ENCODE measurements at places on chromosomes 16 and 17.

- peak; percentile 12 for DNase-seq
Measured at GRCh38 chr17:47297661-47298400, 25.9 kb upstream of the EFCAB13 start.

DNA sequence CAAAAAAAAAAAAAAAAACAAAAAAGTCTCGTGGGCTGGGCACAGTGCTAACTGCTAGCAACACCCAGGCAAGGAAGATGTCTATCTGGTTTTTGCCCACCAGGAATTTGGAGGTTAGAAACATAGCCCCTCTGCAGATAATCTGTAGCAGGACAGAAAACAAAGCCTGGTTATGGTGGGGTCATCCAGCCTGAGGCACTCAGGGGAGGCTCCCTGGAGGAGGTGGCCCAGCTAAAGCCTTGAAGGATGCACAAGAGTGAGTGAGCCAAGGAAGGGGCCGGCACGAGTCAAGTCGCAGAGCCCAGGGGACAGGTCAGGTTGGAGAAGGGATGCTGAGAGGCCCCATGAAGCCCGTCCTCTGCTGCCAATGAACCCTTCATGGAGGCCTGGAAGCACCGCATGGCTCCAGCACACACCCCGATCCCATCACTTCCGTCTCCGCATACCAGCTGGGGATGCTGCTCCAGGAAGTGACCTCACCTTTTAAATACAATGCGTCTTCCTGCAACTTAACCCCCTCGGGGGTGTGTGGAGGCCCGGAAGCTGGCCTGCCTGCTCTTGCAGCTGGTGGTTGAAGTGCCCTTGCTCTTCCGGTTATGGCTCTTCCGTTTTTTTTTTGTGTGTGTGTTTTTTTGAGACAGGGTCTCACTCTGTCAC lies 86.5 kb downstream of the ENGASE start:
- DNase-seq: no peak

DNA sequence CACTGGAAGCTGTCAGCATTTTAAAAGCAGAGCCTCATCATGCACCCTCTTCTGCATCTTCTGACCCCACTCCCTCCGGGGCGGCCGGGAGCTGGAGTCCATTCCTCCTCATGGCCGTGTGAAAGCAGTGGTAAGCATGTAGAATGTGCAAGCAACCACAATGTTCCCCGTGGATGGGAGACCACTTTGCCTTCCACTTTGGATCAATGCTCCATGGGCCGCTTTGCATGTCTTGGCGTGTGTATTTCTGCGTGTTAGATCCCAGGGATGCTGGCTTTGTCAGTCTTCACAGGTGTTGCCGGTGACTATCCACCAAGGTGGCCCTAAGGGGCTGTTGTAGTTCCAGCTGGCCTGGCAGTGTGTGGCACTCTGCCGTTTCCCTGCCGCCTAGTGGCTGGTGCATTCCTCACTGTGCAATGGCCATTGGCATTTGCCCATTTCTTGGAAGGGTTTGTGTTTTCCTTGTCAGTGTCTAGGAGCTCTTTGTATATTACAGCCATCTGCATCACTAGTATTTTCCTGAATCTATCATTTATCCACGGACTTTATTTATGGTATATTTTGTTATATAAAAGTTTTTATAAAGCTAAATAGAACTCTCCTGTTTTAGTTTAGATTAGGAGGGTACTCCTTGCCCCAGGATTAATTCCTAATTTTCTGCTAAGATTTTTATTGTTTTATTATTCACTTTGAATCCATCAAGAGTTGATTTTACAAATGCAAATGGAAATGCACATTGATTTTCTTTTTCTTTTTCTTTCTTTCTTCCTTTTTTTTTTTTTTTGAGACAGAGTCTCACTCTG lies 5.8 kb upstream of the ALDH3A1 start:
- peak; percentile 22 for DNase-seq

- no peak for DNase-seq
Measured at GRCh38 chr16:83911290-83911689, 12.4 kb downstream of the MLYCD start.

GRCh38 chr17:2266865-2267228 lies 36.7 kb downstream of the SMG6 start:
- no peak for DNase-seq

DNA sequence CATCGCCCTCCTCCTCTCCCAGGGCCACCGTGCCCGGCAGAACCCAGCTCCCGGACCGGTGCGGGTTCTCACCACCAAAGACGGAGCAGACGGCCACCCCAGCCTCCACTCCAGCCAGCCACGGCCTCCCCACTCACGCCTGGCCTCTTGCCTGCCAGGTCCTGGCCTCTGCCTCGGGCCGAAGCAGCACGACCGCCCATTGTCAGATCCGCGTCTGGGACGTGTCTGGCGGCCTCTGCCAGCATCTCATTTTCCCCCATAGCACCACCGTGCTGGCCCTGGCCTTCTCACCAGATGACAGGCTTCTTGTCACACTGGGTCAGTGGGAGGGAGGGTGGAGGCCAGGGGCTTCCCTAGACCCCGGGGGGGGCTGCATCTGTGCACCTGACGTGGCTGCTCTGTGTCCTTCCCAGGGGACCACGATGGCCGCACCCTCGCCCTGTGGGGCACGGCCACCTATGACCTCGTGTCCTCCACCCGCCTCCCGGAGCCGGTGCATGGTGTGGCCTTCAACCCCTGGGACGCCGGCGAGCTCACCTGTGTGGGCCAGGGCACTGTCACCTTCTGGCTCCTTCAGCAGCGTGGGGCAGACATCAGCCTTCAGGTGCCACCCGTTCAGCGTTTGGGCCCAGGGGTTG lies 6.6 kb upstream of the RHOT2 start:
- no peak for DNase-seq

DNA sequence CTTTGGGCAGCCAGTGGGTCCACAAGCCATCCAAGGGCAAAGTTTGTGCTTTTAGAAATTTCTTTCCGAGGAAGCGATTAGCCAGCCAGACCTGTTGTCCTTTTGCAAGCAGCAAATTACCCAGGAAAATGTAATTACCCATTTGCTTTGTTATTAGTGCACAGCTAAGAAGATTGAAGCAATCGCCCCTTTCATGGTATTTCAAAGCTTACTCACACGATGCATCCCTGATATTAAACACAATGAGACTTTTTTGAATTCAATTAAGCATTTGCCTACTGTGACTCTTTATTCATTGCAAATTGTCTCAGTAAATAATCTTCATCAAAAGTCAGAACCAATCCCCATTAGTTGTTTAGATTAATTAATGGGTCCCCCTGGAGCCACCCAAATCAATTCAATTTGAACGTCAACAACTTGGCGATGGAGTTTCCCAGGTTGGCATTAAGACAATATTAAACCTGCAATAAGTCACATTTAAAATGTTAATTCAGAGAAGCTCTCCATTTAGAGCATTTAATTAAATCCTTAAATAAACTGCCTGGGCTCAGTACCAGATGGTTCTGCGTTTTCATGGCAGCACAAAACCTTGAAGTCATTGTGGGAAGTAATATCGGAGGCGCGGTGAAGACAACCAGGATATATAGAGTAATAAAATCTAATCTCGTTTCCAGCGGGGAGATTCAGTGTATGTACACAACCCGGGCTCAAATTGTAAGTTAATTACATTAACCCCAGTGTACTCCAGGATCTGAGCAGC lies 366.2 kb upstream of the TNRC6C start:
- DNase-seq: no peak

DNA sequence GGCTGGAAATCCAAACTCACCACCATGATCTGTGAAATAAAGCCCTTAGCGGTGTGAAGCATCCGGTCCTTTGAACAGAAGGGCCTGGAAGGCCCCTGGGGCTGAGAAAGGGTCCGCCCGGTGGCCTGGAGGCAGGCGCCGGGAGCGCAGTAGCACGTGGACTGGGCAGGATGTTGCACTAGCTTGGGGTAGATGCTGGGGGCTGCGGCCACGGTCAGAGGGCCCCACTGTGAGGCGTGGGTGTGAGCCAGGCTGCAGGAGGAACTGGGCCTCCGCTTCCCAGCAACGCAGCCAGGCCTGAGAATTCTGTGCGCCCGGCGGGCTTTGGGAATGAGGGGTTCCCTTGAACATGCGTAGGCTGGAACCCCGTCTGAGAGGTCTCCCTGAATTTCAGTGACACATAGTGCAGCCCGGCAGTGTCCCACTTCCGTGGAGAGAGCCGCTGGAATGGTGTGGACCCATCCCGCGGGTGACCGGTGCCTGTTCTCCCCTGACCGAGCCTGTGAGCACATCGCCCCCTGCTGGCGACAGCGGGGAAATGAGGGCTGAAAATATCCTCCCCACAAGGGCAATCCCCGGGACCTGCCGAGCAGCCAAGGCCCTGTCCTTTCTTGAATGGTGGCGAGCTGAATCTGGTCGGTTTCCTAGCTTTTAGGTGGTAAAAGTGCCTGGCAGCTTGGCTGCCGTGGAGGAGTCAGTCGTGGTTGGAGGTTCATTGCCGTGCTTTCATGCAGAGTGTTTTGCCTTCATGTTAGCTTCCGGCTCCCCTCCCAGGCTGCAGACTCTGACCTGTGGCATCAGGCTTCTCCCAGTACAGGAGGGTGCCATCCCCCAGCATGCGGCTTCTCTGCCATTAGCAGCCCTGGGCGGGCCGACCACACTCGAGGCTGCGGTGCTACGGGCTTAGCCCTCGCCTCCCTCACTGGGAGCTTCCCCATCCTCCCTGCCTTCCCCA lies 43.8 kb downstream of the DNAJA2 start:
- peak; percentile 18 for DNase-seq

DNA sequence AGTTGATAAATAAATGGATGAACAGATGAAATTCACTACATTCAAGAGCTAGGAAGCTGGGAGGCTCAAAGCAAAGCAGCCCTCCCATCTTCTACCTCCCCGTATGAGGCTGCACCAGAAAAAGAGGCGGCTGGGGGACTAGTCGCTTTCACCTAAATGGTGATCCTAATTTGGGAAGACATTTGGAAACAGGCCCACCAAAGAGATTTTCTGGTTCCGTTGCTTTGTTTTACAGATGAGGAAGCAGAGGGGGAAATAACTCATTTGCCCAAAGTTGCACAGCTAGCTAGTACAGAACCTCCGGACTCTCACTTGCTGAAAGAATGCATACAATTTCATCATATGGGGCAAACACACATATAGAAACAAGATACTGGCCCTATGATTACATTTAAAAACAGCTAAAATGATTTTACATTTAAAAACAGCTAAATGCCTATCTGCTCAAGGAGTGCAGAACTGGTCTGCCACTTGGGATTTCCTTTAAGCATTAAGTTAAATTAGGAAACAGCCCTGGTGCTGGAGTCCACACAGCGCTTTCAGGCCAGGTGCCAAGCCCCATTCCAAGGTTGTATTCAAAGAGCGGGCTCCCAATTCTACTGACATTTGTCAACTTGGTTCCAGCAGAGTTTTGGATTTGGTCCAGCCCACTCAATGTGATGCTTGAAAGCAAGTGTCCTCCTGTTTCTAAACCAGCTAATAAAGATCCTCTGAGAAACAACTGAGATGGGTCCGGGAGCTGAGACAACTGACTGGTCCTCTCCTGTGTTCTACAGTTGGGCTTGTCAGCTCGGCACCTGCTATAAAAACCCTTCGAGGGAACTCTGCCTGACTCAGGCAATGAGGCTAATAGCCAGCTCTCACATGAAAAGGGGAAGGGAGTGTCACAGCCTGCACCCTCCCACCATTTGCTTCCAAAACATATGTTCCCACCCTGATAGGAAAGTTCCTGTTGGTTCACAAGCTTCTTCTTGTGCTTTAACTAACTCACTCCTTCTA lies 11.7 kb downstream of the ERN1 start:
- DNase-seq: peak; percentile 50

DNA sequence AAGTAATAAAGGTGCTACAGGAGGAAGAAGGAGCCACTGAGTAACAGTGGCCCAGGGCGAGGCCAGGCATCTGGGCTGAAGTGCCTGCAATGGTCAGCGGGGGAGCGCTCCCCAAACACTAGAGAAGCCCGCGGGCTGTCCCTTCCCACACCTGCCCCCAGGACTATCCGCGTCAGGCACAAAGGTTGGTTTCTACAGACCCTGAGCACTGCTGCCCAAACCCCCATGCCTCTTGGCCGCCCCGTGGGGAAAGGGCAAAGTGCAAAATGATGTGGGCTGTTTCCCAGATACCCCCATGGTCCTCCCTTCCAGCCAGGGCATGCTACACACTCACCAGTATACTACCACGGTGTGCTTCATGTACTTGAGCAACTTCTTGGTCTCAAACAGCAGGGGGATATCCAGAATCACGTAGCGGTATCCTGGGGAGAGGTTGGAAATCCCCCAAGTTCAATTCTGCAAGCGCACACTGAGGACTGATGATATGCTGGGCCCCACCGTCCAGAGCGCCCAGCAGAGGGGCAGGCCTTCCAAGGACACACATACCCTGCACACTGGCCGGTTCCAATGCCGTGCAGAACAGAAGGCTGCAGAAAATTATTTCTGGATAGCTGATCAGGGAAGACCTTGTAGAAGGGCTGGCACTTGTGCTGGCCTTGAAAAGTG lies 21.5 kb downstream of the DCAKD start:
- no peak for DNase-seq

GRCh38 chr17:48618256-48618896 lies 3.3 kb upstream of the HOXB8 start:
- peak; percentile 71 for DNase-seq

- DNase-seq: no peak
Measured at GRCh38 chr16:48864055-48864454, 254.1 kb upstream of the N4BP1 start.

- no peak for DNase-seq
Measured at GRCh38 chr16:23624092-23624491, 17.0 kb downstream of the PALB2 start.

DNA sequence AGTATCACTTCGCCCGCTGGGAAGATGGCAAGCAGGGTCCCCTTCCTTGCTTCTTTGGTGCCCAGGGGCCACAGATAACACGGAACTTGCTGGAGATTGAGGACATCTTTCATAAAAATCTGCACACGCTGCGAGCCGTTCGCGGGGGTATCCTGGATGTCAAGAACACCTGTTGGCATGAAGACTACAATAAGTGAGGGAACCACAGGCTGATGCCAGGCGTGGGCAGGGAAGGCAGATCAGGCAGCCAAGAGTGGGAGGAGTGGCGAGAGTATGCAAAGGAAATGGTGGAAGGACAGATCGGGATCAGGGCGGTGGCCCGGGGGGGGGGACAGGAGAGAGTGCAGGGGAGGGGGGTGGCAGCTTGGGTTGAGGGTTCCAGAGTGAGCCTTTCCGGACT lies 22.2 kb downstream of the DNAH2 start:
- DNase-seq: no peak

- no peak for DNase-seq
Measured at GRCh38 chr16:56532714-56533113, 12.9 kb upstream of the BBS2 start.

- DNase-seq: no peak
Measured at GRCh38 chr16:63617047-63617989, 1504.5 kb downstream of the CDH11 start.

DNA sequence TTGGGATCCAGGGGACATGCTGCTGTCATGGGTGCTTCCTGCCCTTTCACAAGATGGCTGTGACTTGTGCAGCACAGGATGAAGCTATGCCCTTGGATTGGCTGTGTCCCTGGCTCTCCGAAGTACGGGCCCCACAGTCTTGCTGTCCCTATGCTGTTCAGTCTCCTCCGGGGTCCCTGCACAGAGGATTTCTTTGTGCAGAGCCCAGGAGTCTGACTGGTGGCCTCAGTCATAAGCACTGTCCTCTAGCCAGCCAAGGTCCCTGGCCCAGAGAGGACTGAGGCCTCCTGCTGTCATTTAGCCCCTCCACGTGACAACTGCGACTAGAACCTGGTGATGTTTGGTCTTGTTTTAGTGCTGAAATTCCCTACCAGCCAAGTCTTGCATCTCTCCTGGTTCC lies 42.4 kb upstream of the CRISPLD2 start:
- no peak for DNase-seq

- DNase-seq: no peak
Measured at GRCh38 chr16:13262270-13263090, 361.1 kb downstream of the SHISA9 start.

Data from NCI-H1694 (cell line).